AG09309 (cell line): ENCODE measurements at places on chromosomes 16 and 17.

DNA sequence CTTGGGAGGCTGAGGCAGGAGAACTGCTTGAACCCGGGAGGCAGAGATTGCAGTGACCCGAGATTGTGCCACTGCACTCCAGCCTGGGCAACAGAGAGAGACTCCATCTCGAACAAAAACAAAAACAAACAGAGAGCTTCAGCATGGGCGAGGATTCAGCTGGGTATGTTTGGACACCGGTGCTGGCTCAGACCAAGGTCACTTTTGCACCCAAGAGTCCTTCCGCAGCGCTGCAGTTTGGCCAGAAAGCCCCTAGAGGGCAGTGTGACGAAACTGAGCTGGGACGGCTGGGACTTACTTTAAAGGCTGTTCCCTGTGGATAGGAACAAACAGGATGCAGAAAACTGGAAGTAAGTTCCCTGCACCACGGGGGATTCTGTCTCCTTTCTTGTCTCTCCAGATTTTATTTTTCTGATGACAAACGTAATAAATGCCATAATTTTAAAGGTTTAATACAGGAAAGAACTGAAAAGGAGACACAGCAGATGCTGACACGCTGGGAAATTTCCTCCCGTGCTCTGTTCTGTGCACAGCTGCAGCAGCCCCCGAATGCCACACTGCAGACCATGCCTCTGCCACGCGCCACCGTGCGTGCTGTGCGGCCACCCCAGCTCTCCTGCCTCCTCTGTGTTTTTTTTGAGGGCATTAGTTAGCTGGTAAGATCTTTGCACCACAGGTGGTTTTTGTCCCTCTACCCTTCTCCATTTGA lies 25.2 kb upstream of the USP36 start:
- DNase-seq, result no peak

GRCh38 chr17:63136369-63137012 lies 170.5 kb downstream of the TANC2 start:
- DNase-seq, result no peak

- no peak for DNase-seq
Measured at GRCh38 chr17:54969658-54970572, 1.4 kb downstream of the STXBP4 start.

DNA sequence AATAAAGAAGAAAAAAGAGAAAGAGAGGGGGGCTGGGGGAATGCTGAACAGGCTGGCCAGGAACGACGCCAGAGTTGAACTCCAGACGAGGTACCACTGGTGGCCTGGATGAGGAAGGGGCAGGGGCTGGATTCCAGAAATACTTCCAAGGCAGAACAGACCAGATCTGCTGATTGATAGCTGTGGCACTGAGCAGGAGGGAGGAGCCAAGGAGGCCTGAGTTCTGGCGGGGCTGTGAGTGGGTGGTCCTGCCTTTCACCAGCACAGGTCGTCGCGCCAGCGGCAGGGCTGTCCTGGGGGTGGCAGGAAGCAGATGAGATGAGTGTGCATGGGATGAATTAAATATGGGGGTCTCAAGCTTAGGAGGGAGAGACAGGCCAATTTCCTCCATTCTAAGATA lies 5.5 kb downstream of the CCDC42 start:
- DNase-seq, result no peak

- no peak for DNase-seq
Measured at GRCh38 chr16:58037365-58038057, 12.0 kb downstream of the MMP15 start.

GRCh38 chr17:72139212-72139611 lies 18.4 kb downstream of the SOX9 start:
- no peak for DNase-seq

DNA sequence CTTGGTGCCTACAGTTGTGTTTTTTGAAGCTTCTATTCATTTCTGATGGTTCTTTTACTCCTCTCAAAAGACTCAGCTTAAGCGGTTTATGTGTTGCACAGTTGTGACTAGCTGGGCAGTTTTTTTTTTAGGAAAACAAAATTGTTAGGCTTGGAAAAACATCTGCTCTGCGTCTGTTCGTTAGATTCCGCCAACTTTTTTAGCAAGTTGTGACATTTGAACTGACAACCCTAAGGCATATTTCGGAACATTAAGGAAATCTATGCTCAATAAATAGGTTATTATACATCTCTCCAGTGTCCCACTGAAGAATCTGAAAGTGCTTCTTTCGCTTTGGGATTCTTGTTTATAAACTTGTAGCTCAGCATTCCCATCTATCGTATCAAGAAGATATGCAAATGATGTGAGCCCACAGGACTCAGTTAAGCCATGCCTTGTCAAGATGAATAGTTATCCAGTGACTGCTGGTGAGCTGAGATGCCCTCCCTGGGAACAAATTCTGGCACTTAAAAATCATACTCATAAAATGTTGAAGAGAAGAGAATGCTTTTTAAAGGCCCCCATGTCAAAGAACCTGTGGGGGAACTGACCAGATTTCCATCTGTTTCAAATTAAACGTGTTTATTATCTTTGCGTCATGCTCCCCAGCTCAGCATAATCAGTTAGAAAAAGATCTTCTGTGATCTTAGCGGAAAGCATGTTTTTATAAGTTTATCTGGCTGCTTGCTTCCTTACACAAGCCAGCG lies 109.0 kb upstream of the FAM20A start:
- peak; percentile 90 for DNase-seq

- peak; percentile 11 for DNase-seq
Measured at GRCh38 chr16:11155284-11155806, 100.7 kb downstream of the SOCS1 start.

DNA sequence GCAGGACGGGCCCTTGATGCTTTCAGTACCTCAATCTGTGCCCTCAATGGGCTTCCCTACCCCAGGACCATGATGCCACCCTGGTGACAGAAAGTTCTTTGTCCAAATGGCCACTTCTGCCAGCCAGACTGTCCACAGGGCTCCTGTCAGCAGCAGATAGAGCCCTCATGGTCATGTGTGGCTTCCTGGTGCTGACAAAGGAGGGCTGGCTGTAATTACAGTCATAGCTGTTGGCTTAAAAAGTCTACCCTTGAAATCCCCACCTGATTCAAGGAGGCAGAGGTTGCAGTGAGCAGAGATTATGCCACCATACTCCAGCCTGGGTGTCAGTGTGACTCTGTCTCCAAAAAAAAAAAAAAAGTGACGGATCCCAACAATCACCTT lies 3.3 kb downstream of the TRPV2 start:
- no peak for DNase-seq

DNA sequence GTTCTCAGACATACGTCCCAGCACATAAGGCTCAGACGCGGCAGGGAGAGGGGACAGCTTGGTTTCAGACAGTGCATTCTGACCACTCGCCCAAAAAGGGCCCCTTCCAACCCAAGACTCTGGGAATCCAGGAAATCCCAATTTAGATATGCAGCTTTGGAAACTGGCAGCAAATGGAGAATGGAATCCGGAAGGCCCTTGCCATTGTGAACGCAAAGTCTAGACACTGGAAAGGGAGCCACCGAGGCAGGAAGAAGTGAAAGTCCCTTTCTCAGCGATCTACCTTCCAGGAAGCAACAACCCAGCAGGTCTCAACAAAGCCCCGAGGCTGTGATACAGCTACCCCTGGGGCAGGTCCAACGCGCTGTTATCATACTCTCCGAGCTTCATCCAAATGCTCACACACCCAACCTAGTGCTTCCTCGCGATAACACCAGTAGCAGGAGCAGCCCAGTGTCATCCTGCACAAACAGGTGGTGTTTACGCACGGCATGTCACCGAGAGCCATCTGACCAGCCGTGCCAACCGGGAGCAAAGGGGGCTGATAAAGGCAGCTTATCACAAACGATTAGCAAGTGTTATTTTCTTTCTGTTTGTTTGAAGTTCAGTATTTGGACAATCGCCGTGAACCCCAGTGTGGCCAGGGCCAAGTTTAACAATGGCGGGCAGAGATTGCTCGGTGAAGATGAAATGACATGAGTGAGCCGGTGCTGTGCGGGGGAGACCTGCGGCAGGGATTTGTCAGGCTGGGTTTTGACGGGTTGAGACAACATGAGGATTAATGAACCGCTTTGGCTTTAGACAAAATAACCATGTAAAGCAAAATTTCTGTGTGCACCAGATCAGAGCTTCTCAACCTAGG lies 240.6 kb downstream of the FOXL1 start:
- DNase-seq, result no peak

- no peak for DNase-seq
Measured at GRCh38 chr17:65293584-65294180, 156.5 kb downstream of the RGS9 start.

DNA sequence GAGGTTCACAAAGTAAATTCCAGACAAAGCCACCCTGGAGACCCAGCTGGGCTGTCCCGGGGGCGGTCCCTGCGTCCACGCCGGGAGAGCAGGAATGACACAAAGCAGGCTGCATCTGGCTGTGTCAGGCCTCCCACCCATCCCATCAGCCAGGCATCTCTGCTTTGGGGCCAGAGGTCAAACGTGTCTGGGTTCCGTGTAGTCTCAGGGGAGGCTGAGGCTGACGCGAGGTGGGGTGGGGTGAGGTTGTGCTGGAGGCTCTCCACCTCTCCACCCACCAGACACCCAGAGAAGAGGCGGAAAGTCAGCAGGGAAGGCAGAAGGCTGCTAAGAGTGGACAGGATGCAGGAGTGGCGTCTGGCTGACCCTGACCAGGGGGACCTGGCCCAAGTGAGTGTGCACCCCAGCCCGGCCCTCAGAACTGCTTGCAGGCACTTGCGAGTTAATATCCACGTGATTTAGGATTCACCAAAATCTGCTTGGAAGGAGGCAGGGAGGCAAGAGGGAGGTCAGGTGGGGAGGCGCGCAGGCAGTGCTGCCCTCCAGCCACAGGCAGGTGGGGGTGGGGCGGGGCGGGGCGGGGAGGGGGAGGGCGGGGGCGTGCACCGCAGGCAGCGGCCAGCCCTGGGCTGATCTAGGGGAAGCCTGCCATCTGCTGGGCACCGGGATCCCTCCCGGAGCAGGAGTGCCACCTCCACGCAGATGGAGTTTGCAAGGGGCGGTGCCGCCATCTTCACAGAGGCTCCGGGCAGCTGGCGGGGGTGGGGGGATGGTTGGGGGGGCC lies 44.3 kb downstream of the TBC1D16 start:
- DNase-seq, result peak; percentile 25

- DNase-seq, result no peak
Measured at GRCh38 chr17:72982680-72983079, 109.8 kb downstream of the SLC39A11 start.

GRCh38 chr17:77722366-77722765 lies 236.1 kb upstream of the TNRC6C start:
- DNase-seq, result no peak

- no peak for DNase-seq
Measured at GRCh38 chr17:32876417-32877163, at the start of gene MYO1D. MYO1D (minus strand) TSS chr17:32877124; CDS start chr17:32876872, 252 bp downstream.

GRCh38 chr17:7781429-7781828 lies 52.6 kb upstream of the KDM6B start:
- no peak for DNase-seq

DNA sequence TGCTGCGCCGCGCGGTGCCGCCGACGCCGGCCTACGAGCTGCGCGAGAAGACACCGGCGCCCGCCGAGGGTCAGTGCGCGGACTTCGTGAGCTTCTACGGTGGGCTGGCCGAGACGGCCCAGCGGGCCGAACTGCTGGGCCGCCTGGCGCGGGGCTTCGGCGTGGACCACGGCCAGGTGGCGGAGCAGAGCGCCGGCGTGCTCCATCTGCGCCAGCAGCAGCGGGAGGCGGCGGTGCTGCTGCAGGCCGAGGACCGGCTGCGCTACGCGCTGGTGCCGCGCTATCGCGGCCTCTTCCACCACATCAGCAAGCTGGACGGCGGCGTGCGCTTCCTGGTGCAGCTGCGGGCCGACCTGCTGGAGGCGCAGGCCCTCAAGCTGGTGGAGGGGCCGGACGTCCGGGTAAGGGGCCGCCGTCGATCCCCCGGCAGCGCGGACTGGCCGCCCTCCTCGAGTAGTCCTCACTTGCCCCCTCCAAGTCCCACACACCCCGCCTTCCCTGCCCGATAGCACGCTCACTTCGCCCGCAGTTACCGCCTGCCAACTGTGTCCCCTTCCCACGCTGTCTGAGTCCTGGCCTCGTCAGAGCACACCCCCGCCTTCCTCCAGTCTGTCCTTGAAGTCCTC lies 470 bp downstream of the MLYCD start:
- DNase-seq, result no peak

DNA sequence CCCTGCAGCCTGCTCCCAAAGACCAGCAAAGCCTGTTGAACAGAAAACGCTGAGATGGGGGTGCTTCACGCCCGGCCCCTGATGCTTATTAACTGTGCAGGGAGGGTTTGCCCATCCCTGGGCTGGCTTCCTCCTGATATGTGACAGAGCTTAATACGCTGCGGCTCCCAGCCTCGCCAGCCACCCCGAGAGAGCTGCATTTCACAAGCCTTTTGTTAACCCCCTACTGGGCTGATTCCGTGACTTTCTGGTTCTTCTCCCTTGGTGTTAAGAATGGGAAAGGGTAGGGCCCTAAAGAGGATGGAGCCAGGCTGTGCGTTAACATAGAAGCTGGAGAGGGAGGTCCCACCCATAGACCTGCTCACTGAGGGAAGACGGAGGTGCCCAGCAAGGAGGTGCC lies 211.8 kb downstream of the ENGASE start:
- DNase-seq, result no peak

- no peak for DNase-seq
Measured at GRCh38 chr17:34843682-34844081, 117.6 kb downstream of the CCT6B start.

- DNase-seq, result no peak
Measured at GRCh38 chr17:71330099-71330375, 790.8 kb upstream of the SOX9 start.

DNA sequence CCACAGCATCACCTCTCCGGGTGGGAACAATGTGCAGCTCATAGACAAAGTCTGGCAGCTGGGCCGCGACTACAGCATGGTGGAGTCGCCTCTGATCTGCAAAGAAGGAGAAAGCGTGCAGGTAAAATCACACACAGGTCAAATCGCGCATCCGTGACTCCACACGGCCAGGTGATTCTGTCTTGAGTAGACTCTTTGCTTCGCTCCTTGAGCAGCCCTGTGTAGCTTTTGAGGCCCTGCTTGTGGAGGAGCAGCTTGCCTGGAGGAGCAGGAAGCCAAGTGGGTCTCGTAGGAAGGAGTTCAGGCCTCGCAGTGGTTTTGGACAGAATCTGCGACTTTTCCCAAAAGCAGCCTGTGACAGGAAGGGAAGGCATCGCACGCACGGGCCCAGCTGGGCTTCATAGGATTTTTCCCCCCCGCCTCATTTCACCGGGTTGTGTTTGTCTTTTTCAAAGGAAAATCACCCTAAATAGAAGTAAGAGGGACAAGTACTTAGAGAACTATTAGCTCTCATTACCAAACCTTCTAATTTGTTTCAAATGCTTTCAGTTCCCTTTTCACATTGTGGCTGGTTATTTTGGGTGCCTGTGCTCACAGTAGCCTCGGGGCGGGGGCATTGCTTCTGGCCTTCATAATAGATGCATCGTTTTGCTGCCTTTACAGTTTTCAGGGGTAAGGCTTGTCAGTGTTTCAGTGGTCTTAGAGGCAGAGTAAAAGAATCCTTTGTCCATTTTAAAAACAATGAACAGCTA lies 71.5 kb downstream of the SEC14L1 start:
- DNase-seq, result no peak
